ENCODE measurements at places on chromosomes 7 and 10.

- DNase-seq: no peak
Measured at GRCh38 chr7:45073786-45074527, 14.8 kb downstream of the NACAD start.

DNA sequence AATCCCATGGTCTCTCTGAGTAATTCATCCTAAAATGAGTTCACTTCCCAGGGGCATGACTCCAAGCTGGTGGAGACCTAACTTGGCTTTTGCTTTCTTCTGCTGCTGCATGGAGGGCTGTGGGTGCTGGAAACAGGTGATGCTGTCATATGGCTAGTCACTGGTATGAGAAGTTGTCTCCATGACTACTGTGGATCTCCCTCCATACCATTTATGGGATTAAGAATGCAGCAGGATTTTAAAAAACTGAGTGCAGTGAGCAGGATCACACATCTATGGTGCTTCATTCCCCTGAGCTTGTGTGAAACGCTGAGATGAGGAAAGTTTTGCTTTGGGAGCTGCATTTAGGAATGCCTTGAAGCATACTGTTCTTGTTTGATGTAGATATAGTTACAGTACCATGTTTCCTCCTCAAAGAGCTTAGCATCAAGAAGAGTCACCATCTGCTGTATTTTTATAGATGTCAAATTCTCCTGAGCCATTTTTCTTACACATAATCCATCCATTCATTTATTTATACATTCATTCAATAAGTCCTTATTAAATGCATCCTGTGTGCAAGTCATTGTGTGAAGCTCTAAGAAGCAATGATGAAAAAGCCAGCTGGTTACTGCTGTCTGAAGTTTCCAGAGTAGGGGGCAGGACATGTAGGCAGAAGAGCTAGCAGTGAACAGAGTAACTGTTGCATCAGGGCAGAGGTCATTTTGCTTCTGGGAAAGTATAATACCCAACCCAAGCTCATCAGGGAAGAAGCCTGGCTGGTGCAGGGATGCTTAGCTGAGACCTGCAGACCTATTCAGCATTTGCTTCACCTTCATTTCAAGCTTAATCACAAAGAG lies 534.8 kb downstream of the AUTS2 start:
- DNase-seq: no peak

DNA sequence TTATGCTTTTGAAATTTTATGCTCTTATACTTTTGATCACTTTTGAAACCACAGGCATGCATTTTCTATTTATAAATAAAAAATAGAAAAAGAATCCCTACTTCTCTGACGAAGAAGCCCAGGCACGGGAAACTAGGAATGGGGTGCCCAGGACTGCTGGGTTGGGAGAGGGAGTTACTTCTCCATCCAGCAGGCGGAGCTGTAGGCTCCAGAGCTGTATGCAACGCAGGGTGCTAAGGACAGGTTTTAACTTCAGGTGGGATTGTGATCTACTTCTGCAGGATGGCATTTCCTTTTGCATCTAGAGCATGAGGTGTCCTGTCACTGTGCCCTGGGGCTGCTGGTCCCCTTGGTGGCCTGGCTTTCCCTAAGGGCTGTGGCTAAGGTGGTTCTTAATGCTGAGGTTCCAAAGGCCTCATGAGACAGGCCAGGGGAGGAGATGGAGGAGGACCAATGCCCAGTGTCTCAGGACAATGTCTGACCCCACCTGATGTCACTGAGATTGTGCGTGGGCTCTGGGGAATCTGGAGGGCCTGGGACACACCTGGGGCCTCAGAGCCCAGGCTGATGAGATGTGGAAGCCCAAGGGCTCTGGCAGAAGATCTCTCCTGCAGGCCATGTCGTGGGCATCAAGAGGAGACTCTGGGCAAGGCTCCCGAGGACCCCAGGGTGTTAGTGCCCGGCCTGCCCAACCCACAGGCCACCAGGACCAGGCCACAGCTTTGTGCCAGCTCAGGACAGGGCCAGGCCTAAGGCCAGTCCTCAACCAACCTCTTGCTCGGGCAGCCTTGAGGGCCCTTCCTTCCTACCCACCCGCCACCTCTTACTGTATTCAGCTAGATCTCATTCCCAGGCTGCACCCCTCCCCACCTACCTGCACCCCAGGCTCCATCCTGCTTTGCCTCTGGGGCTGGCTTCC lies 507 bp downstream of the CCDC201 start:
- no peak for DNase-seq

DNA sequence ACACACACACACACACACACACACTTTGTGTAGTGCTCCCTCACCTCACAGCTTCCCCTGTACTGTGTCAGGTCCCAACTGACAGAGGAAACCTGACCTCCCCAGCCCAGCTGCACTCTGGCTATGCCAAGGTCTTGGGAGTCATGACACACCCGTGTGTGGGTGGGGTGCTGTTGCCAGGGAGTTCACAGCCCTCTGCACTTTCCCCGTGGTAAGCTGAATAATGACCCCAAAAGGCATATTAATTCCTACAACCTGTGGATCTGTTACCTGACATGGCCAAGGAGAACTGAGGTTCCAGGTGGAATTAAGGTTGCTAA lies 8.9 kb upstream of the NANOS1 start:
- peak; percentile 24 for DNase-seq

DNA sequence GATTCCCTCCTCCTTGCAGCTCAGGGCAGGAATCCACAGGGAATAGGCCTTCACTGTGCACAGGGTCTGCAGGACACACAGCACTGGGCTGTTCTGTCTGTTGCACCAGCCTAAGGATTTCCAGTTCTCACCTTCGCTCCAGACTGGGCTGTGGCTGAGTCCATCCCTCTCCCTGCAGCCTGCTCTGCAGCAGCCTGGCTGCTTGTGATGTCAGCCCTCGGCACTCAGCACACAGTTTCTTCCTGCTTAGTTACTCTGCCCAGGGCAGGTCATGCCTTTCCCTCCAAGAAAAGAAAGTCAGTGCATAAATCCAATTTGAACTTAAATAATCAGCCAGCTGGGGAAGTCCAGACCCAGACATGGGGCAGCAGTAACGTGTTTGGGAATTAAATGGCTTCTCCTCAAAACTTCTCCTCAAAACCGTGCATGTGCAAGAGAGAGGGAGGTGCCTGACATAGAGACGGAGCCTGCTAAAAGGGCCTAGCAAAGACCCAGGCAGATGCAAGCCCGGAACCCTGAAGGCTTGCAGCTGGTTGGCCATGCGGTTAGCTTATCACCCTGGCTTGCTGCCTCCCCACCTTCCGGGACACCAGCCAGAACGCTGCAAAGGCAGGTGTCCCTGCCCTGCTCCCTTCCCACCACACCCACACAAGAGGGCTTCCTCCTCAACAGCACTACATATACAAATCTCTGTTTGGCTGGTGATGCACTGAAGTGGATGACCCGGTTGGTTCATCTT lies 10.9 kb upstream of the GDF2 start:
- no peak for DNase-seq

GRCh38 chr7:116553168-116553964 lies 28.5 kb downstream of the CAV1 start:
- no peak for DNase-seq

DNA sequence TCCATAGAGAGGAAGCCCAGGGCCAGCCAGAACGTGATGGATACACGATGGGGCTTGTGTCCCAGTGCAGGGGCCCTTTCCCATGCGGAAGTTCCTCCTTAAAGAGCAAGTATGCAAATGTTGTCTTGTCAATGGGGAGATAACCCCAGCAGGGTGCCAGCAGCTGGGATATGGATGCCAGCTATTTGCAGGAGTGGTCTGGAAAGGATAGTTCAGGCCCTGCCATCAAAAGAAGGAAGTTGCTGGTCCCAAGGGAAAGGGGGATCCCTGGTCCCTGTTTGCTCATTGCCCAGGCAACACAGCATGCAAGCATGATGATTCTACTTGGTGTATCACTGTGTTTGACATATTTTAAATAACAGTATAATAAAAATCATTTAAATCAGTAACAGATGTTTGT lies 73.1 kb upstream of the HECW1 start:
- no peak for DNase-seq
